ENCODE measurements at places on chromosomes 13 and 19.
A peak's percentile ranks its signal among the peaks of the same experiment; 100 is the strongest.

GRCh38 chr13:41548910-41549309, 91.6 kb downstream of the RGCC start:
- no peak for DNase-seq

DNA sequence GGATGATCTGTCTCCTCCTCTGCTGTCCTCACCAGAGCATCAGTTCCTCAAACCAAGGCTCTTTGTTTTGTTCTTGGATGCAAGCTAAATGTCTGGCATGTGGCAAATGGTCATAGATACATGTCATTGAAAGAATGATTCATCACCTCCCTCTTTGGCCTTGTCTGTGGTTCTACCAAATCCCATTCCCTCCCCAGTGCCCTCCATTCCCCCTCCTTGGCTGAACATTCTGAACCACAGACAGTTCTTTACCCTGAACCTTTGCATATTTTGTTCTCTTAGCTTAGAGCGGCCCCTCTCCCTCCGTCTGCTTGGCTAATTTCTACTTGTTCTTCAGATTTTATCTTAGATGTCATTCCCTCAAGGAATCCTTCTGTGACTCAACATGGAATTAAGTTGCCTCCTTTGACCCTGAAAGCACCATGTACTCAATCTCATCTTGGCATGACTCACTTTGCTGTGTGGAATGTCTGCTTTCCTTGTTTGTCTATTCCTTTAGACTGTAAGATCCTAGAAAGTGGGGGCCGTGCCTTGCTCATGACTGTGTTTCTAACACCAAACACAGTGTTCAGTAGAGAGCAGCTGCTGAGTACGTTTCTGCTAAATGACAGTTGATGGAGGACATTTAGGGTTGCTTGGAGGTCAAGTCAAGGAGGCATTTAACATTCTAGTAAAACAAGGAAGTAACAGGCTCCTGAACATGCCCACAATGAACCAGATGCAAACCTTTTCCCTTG, 8.1 kb downstream of the ALOX5AP start:
- DNase-seq: no peak

GRCh38 chr19:48152551-48152950, 17.6 kb downstream of the LIG1 start:
- peak; percentile 64 for DNase-seq

GRCh38 chr19:4373601-4374497, 26.5 kb downstream of the SH3GL1 start:
- no peak for DNase-seq

- DNase-seq: peak; percentile 41
These were observed 60.4 kb upstream of the OLFM4 start for GRCh38 chr13:52968074-52968700.

GRCh38 chr19:22832031-22832762, at the start of gene ZNF723:
Gene ZNF723 (plus strand): TSS chr19:22832291. CDS start chr19:22832380, 89 bp downstream.
- DNase-seq: no peak

DNA sequence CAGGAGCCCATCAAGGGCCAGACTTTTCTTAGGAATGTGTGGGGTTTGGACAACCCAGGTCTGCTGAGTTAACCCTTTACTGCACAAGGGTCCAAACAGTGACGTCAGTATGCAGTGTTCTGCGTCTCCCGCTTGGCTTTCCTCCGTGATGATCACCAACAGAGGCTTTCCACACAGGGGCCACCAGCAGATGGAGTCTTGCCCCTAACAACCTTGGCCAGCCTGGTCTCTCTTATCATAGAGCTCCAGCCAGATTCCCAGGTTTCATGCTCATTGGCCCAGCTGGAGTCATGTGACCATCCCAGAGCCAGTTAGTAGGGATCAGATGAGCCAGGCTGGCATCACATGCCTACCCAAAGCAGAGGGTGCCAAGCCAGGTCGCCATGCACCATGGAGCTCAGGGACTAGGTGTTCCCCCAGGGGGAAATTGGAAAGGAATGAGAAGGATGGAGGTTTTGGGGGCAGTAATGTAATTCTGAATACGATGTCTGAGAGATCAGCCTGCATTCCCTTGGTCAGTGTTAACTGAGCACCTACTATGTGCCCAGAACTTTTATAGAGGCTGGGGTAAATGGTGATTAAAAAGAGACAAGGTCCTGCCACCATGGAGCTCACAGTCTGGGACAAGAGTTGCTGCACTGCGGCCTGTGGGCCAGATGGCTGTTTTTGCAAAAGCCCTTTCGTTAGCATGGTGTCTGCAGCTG, 61.2 kb downstream of the MYH14 start:
- no peak for DNase-seq

DNA sequence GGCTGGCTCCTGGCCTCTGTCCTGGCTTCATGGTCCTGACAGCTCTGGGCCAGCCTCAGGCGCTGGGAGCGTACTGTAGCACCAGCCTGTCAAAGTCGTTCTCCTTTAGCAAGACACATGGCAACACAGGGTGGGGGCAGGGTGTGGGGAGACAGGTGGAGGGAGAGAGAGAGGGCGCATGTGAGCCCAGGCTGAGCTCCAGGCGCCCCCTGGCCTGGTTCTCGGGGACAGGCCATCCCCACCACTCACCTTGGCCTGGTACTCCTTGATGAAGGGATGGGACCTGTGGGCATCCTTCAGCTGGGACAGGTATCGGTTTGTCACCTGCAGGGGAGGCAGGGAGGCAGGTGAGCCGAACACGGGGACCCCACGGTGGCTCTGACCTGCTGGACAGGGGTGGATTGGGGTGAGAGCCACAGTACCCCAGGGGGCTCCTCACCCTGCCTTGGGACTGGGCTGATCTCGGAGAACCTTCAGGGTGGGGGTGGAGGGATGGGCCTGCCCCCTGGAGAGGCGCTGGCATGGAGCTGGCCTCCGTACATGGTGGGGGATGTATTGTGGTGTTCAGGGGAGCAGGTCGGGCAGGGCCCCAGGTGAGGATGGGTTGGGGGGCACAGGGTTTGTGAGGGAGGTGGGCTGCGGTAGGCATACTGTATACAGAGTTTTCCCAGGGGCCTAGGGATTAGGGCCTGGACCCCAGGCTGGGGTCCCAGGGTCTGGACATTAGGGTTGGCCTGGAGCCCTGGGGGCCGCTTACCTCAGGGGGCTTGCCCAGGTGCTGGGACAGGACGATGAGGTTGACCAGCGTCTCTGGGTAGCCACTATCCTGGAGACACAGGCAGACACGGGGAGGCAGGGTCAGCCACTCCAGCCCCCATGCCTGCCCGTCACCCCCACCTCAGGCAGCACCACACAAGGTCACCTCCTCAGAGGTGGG, 3.9 kb upstream of the CERS1 start:
- DNase-seq: no peak

DNA sequence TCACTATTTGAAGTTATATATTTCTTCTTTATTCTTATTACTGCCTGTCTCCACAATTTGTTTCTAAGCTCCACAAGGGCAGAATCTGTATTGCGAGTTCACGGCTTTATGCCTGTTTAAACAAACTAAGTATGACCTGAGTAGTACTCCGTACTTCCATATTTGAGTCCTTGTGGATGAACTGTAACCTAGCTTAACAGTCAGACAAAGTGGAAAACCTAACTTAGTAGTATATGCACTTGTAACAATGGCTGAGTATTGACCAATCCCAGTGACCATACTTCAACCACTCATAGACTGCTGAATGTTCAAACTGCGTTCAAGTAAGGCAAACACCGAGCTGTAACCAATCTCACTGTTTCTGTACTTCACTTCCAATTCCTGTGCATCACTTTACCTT, 292.7 kb downstream of the PCDH9 start:
- no peak for DNase-seq

DNA sequence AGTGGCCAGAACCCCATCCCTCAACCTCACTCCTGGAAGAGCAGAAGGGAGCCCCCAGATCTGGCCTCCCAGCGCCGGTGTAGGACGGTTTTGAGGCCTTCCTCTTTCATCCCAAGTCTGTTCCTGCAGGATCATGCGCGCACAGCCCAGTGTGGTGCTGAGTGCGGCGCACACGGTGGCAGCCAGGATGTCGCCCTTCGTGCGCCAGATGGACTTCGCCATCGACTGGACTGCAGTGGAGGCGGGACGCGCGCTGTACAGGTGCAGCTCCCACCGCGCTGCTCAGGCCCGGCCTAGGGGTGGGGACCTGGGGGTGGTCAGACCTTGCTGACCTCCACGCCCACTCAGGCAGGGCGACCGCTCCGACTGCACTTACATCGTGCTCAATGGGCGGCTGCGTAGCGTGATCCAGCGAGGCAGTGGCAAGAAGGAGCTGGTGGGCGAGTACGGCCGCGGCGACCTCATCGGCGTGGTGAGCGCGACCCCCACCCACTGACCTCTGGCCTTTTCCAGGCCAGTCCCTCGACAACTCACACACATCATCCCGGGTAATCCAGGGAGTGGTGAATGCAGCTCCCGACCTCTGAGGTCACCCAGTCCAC, 14.8 kb downstream of the PNPLA6 start:
- DNase-seq: no peak

GRCh38 chr19:51330366-51330765, 11.6 kb downstream of the VSIG10L start:
- DNase-seq: no peak

DNA sequence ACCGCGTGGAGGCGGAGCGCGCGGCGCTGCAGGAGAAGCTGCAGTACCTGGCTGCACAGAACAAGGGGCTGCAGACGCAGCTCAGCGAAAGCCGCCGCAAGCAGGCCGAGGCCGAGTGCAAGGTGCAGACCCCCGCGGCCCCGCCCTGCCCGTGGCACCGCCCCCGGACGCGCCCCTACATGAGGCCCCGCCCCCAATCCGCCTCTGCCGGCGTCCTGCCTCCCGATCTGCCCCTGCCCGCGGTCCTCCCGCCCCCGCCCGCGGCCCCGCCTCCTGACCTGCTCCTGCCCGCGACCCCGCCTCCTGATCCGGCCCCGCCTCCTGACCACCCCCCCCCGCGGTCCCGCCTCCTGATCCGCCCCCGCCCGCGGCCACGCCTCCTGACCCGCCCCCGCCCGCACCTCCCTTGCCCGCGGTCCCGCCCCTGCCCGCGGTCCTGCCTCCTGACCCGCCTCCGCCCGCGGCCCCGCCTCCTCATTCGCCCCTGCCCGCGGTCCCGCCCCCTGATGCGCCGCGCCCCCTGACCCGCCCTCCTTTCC, 11.7 kb downstream of the PRR36 start:
- DNase-seq: peak; percentile 63

All from activated CD4-positive, alpha-beta T cell treated with anti-CD3 and anti-CD28 coated beads, Interleukin-2, amount 50 U/mL, for 4 hours (primary cell).